ENCODE measurements at places on chromosomes 13 and 19.

DNA sequence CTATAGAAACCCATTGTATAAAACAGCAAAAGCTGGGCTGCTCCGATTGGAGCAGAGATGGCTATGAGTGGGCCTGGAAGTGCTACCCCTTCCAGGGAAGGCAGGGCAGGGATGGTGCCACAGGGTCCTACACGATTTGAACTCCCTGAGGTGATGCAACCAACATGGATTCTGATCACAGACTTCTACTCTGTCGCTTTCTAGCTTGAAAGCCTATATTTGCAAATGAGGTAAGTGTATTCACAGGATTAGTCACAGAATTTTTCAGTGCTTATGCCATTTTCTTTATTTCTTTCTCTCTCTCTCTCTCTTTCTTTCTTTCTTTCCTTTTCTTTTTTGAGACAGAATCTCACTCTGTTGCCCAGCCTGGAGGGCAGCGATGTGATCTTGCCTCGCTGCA lies 179.0 kb downstream of the SPRY2 start:
- DNase-seq: no peak

GRCh38 chr13:80259159-80259558 lies 81.8 kb downstream of the SPRY2 start:
- no peak for DNase-seq

GRCh38 chr13:22839603-22840530 lies 340.9 kb upstream of the SGCG start:
- no peak for DNase-seq

DNA sequence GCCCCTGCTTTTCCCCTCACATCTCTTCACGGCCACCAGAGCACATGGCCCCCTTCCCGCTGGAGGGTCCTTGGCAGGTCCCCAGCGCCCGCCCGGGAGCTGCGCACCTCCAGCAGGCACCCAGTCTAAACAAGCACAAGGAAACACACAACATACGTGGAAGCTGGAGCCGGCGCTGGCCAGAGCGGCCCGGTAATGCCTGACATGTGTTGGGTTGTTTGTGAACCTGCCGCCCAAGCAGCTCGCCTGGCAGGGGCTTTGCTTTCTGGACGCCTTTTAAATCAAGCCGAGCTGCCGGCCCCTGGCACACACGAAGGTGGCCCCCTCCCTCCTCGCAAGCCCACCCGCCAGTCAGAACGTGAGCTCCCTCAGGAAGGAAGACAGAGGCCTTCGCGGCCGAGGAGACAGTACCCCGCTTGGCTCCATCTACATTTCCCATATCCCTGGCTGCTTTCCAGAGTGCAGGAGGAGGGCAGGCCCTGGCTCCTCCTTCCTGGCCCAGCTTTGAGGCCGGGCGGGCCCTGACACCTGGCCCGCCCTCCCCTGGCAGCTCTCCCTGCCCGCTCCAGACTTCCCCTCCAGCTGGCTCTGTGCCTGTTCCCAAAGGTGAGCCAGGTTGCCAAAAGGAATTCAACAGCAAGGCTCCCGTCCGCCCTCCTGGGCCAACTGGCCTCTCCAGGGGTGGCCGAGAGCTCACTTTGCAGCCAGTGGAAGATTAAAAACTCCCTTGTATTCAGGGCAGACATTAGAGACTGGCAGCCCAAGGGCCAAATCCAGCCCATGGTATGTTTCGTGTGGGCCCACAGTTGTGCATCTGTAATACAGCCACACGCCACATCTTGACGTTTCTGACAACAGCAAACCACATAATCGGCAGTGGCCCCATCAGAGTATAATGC lies 28.7 kb downstream of the COMP start:
- DNase-seq: peak; percentile 98

GRCh38 chr19:48244281-48244680 lies 11.4 kb downstream of the CARD8 start:
- no peak for DNase-seq

GRCh38 chr19:9644472-9644871 lies 23.4 kb upstream of the ZNF561 start:
- no peak for DNase-seq

- no peak for DNase-seq
These were observed 285.6 kb downstream of the MTUS2 start for GRCh38 chr13:29105779-29106178.

DNA sequence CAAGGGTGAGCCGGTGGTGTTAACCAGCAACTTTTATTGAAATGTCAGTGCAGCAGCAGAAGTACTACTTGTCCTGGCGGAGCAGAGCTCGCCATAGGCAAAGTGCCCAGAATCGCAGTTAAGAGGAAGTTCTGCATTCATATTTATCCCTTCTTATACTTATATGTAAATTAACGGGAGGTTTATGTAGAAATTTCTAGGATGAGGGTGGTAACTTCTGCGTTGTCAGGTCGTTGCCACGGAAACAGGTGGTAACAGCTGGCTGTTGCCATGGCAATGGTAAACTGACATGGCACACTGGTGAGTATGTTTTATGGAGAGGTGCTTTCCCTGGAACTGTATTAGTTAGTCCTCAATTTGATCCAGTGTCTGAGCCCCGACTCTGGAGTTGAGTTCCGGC lies 2494.9 kb upstream of the PCDH20 start:
- DNase-seq: no peak
